Activated naive CD4-positive, alpha-beta T cell treated with Interleukin-2 at 50 U/mL for 16 hours (primary cell): ENCODE measurements at places on chromosomes 6 and 20.
A peak's percentile ranks its signal among the peaks of the same experiment; 100 is the strongest.

DNA sequence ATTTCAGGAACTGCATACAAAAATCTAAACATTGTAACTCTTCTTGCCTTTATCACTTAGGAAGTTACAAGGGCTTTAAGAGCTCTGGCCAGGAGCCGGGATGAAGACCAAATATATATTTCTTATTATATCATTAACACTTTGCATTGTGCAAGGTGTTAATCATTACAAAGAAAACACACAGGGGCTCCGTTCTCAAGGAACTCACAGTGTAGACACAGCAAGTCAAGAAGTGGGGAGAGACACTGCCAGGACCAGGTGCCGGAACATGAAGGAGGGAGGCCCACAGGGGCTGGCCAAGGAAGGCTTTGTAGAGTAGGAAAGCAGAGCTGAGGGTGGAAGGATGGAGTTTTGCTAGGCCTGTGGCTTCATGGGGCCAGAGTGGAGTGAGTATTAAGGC lies 17.4 kb downstream of the ITPR3 start:
- no peak for DNase-seq

DNA sequence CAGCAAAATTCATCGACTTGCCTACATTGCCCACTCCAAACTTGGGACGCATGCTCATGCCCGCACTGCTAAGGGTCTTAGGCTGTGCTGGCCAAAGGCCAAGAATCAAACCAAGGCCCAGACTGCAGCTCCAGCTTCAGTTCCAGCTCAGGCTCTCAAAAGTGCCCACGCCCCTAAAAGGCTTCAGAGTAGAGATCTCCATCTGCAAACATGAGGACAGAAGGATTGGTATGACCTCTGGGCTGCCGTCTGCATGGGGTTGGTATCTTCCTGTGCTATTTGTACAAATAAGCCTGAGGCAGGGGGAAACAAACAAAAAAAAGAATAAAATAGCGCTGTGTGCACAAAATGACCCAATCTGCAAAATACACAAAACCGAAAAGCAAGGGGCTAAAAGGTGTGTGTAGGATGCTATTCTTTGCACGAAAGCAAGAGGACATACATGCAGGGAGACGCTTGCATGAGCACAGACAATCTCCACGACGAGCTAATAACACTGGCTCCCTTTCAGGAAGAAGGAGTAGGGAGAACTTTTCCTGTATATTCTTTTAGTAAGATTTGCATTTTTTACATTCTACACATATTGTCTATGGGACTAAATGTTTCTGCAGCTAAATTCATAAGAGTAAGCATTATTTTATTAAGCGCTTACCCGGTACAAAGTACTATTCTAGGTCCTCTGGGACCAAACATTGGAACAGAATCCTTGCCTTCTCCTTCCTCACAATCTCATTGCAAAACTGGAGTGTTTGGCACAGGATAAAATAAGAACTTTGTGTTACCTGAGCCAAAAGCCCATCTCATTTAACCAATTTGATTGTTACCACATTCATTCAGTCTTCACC lies 33.1 kb downstream of the ATP9A start:
- no peak for DNase-seq

GRCh38 chr6:28838289-28838633 lies 85.5 kb downstream of the TRIM27 start:
- peak; percentile 71 for DNase-seq

DNA sequence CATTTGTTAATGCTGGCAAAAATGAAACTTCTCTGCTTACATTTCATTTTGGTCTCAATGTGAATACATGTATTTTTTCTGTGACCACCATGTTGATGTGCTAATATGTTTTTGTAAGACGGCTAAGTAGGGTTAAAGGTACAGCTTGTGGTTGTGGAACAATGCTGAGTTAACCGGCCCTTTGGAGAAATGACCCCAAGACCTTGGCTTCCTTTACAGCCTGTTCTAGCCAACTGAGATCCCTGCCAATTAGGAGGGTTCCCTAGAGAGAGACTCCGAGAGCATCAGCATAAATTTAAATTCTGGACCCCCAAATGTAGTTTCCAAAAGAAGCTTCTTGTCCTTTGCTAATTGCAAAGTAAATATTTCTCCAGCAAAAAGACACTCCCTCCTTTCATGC lies 44.4 kb downstream of the RSPO3 start:
- no peak for DNase-seq

DNA sequence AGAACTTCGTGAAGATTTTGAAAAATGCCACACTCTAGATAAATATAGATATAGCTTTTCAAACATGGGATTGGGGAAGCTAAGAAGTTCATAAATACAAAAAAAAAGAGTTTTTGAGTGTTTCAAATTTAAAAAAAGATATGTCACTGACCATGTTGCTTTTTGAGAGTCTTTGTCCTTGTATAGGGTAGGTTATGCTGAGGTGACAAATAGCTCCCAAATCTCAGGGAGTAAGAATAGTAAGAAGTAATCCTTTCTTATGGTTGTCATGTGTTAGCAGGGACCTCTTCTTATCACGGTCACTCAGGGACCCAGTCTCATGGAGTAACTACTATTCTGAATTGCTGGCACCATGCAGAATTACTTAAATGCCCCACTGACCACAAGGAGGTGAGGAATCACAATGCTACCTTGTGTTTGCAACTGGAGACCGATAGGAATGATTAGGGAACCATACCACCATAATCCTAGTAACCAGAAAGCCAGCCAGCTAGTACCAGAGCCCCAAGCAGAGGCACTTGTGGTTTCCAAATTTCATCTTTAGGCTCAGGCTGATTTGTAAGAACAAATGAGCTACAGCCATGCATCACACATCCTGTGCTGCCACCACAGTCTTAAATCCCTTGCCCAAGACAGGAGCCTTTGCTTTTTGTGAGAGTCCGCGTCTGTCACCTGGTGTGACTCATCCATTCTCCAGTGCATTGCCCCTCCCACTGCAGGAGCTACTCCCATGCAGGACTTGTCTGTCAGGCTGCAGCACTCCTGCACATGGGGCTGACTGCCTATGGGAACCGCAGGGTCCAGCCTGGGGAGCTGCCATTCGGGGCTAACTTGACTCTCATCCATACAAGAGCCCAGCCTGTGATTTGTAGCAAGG lies 42.4 kb upstream of the ADGRF4 start:
- peak; percentile 4 for DNase-seq

- no peak for DNase-seq
Measured at GRCh38 chr6:167401525-167402194, 76.8 kb downstream of the TTLL2 start.

GRCh38 chr6:95614094-95614493 lies 36.8 kb downstream of the MANEA start:
- DNase-seq, result no peak

GRCh38 chr6:13007744-13008143 lies 291.2 kb downstream of the PHACTR1 start:
- no peak for DNase-seq

DNA sequence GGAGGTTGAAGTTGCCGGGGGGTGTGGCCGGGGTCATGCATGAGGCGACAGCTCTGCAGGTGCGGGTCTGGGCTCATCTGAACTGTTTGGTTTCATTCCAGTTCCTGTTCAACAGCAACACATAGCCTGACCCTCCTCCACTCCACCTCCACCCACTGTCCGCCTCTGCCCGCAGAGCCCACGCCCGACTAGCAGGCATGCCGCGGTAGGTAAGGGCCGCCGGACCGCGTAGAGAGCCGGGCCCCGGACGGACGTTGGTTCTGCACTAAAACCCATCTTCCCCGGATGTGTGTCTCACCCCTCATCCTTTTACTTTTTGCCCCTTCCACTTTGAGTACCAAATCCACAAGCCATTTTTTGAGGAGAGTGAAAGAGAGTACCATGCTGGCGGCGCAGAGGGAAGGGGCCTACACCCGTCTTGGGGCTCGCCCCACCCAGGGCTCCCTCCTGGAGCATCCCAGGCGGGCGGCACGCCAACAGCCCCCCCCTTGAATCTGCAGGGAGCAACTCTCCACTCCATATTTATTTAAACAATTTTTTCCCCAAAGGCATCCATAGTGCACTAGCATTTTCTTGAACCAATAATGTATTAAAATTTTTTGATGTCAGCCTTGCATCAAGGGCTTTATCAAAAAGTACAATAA lies 72.5 kb downstream of the PTPN1 start:
- DNase-seq, result no peak

- DNase-seq, result peak; percentile 73
Measured at GRCh38 chr6:34243901-34244884, 4.6 kb downstream of the SMIM29 start.

DNA sequence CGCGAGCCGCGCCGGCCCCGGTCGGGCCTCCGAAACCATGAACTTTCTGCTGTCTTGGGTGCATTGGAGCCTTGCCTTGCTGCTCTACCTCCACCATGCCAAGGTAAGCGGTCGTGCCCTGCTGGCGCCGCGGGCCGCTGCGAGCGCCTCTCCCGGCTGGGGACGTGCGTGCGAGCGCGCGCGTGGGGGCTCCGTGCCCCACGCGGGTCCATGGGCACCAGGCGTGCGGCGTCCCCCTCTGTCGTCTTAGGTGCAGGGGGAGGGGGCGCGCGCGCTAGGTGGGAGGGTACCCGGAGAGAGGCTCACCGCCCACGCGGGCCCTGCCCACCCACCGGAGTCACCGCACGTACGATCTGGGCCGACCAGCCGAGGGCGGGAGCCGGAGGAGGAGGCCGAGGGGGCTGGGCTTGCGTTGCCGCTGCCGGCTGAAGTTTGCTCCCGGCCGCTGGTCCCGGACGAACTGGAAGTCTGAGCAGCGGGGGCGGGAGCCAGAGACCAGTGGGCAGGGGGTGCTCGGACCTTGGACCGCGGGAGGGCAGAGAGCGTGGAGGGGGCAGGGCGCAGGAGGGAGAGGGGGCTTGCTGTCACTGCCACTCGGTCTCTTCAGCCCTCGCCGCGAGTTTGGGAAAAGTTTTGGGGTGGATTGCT lies 1.3 kb downstream of the VEGFA start:
- DNase-seq, result peak; percentile 78

GRCh38 chr6:125307150-125307838 lies 5.5 kb upstream of the HDDC2 start:
- DNase-seq, result no peak

- no peak for DNase-seq
Measured at GRCh38 chr6:8069631-8070284, 5.6 kb upstream of the BLOC1S5 start.

- no peak for DNase-seq
Measured at GRCh38 chr6:153980171-153980570, 58.9 kb upstream of the OPRM1 start.

DNA sequence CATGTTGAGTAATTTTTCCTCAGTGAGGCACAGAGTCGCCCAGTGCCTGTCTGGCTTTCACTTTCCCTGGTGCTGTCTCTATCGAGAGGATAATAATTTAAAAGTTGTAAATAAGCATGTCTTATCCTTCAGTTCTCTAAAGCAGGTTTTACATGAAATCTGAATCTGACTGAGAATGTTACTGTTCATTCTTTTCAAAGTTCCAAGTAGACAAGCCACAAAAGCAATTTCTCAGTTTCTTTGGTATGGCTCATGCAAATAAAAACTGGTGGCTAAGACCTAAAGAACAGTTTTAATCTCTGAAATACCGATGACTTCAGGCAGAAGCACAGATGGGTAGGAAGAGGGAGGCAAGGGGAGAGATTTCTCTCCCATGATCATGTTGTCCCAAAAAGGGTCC lies 87.6 kb upstream of the GCM1 start:
- DNase-seq, result peak; percentile 20

DNA sequence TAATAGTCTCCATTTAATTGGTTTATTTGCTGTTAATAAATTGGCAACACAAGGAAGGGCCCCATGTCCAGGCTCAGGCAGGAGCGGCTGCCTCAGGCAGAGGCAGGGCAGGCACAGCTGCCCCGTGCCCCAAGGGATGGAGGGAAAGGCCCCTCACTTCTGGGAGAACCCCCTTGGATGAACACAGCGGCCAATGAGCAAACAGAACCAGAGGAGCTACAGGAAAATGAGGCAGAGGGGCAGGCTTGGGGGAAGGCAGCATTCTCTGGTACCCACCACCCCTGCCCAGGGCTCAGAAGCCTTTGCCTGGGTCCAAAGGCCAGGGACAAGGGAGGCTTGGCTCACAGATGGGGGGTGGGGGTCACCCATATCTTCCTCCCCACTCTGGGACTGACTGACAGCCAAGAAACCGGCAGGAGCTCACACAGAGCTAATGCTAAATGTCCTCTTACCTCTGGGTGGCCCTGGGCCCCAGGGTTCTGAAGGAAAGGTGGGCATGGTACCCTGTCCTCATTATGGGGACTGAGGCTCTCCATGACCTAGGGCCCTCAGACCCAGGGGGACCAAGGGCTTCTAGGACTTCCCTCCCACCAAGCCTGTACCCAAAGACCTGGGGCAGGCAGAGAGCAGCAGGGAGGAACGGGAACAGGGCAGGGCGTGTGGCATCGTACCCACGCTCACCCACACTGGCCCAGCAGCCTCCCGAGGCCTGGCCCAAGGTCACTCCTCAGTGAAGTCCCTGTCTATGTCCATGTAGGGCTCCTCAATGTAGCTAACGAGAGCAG lies 47.0 kb downstream of the MYH7B start:
- no peak for DNase-seq

GRCh38 chr6:167796192-167796981 lies 30.3 kb upstream of the AFDN start:
- DNase-seq, result no peak

- no peak for DNase-seq
Measured at GRCh38 chr6:53912661-53913060, 117.9 kb downstream of the LRRC1 start.

- DNase-seq, result no peak
Measured at GRCh38 chr6:24658573-24659560, 7.8 kb downstream of the TDP2 start.

DNA sequence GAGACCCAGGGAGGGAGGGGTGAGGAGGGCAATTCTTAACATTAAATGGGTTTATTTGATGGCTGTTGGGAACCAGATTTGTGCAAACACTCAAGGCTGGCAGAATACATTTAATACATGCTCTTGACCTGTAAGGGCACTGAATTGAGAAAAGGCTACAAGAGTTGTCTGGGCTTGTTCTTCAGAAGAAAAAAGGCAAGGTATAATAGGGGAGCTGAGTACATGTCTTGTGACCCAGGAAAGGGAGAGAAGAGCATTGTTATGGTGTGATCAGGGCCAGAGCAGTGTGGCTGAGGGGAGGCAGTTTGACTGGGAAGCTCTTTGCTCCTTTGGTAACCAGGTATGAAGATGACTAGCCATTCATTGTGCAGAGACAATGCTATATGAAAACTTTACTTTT lies 18.9 kb downstream of the KLHL31 start:
- DNase-seq, result no peak

DNA sequence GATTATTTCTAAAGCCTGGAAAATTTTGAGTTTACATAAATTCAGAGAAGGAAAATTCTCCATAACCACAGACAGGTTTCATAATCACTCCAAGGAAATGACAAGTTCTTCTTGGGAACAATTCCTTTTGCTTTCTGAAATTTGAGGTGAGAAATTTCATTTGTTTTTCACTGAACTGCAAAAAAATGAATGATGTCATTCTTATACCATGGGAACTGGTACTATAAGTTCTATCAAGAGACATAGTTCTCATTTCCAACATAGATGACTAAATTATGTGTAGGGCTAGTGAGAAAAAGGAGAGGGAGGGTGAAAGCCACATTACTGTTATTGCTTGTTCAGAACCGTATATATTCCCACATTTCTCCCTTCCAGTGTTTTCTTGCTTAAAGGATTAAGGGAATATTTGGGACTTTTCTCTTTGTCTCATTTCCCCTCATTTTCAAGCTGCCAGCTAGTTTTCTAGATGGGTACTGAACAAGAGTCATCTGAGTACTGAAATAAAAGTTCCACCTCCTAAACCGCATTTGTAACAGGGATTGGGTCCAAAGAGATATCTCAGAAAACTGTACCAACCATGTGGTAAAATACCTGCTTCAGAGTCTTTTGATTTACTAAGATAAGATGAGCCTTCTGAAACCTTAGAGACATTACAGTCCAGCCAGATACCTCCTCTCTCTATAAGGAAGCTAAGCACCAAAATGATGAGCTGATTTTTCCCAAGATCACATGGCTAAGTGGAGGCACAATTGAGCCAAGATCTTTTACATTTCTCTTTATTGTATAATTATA lies 144.3 kb upstream of the PRDM1 start:
- DNase-seq, result no peak
